ENCODE measurements at places on chromosomes 4 and X. TPM values are rescaled to one million over a fixed set of nuclear protein-coding genes. Genes with fewer than 3 reads are reported as not detected.

The GAGE2A gene
- total RNA-seq = not detected

The SPARCL1 gene
- 54.5 TPM for total RNA-seq

The TAF7L gene
- total RNA-seq = 0.19 TPM

The ATG4A gene
- 14.7 TPM for total RNA-seq

The DOCK11 gene
- total RNA-seq = 47.8 TPM

The ADAMTS3 gene
- total RNA-seq = 1.8 TPM

The MAGEA2 gene
- total RNA-seq = not detected

The MAP9 gene
- total RNA-seq = 3.1 TPM
